ENCODE measurements at places on chromosomes 16 and 17.
A peak's percentile ranks its signal among the peaks of the same experiment; 100 is the strongest.

DNA sequence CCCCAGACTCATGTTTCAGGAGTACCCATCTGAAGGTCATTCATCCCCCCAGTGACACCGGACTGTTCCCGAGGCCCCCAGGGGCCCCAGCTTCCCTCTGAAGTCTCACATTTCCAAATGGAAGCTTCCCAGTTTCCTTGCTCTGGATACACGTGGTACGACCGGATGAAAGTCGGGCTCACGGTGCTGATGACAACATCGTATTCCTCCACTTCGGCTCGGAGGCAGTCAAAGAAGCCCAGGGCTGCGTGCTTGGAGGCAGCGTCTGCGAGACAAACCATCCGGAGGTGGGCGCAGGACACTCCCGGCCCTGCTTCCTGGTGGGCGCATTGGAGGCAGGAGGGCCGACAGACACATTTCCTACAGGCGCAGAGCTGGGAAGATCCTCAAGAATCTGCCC lies 18.7 kb downstream of the DHRS7C start:
- no peak for DNase-seq

- DNase-seq: no peak
These were observed 650.4 kb downstream of the WWOX start for GRCh38 chr16:78749745-78750268.

DNA sequence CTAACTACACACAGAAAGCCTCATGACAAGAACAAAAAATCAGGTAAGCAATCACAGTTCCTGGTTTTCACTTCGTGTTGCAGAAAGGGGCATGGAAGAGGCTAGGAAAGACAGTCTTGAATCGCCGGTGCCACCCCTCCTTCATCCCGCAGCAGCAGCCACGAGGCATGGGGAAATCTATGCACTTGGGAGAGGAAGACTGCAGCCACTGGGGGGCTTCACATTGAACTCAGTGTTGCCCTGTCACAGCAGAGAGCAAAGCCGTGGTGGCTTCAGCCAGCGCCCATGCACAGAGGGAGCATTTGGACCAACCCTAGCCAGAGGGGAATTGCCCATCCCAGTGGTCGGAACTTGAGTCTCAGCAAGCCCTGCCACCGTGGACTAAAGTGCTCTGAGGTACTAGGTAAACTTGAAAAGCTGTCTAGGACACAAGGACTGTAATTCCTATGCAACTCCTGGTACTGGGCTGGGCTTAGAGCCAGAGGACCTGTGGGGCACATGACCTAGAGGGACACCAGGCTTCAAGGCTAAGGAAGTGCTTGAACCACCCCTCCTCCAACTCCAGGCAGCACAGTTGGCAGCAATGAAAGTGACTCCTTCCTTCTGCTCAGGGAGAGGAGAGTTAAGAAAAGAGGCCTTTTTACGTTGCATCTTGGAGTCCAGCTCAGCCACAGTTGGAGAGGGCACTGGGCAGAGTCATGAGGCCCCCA lies 35.2 kb upstream of the ATP2C2 start:
- no peak for DNase-seq

GRCh38 chr17:18035704-18036103 lies 3.3 kb downstream of the ATPAF2 start:
- DNase-seq: no peak

GRCh38 chr16:87930456-87930855 lies 5.9 kb downstream of the CA5A start:
- no peak for DNase-seq

DNA sequence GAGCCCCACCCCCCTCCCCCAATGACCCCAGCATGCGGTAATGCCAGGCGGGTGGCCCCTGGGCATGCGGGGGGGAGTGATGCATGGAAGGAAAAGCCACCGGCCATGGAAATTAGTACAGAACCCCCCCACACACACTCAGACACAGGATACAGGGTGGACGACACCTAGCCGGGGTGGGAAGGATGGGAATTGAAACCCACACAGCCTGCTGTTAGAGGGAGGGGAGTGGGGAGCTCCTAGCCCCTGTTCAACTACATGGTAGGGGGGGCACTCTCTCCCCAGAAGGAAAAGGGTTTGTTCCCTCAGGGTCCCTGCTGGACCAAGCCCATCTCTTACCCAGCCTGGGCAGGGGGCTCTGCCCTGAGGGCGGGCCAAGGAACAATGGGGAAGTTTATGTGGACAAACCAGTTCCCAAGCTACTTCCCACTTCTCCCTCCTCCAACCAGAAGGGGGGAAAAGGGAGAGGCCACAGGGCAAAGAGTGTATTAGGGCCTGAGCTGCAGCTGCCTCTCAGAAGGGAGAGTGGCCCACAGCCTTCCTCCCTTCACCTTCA lies 5.2 kb downstream of the TMUB2 start:
- DNase-seq: peak; percentile 74

- peak; percentile 85 for DNase-seq
These were observed 16.5 kb downstream of the CCDC102A start for GRCh38 chr16:57519796-57520360.

GRCh38 chr16:63581570-63581969 lies 1540.3 kb downstream of the CDH11 start:
- no peak for DNase-seq

DNA sequence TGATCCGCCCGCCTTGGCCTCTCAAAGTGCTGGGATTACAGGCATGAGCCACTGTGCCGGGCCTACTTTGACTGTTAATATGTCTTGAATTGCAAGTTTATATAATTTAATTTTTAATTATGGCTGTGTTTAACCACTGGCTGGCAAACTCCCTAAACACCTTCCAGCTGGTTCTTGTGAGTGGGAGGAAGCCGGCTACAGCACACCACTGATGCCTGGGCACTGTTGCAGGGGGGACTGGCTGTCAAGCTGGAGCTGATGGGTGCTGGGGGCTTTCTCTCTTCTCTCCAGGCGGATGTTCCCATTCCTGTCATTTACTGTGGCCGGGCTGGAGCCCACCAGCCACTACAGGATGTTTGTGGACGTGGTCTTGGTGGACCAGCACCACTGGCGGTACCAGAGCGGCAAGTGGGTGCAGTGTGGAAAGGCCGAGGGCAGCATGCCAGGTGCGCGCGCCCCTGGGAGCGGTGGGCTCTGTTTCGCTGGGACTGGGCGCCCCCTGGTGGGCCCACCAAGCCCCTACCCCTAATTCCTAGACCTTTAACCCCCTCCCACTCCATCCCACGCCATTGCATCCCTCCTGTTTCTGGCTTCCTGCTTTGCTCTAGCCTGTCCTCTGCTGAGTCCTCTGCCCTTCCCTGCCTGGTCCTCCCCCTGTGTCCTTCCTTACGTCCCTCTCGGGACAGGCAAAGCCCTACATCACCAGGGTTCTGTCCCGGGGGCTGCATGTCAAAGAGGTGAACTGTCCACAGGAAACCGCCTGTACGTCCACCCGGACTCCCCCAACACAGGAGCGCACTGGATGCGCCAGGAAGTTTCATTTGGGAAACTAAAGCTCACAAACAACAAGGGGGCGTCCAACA lies 9.5 kb downstream of the TBX21 start:
- DNase-seq: peak; percentile 77

- no peak for DNase-seq
These were observed 26.9 kb upstream of the SLC38A8 start for GRCh38 chr16:84069540-84069939.

- no peak for DNase-seq
These were observed 5.7 kb downstream of the DHRS7B start for GRCh38 chr17:21132428-21132827.

DNA sequence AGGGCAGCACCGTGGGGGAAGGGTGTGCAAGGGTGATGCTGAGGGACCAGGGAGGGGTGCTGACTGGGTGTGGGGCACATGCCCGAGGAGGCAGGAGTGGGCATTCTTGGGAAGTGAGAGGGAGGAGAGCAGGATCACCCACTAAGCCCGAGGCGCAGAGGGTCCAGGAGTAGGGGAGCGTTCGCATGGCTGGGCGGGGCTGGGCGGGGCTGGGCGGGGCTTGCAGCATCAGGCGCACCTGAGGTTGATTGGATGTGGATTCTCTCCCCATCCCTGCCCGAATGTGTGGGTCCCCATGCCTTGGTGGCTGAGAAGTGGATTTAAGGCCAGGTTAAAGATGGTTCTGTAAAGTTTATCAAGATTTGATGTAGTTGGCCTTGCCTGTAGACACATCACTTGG lies 14.2 kb downstream of the BANP start:
- no peak for DNase-seq

DNA sequence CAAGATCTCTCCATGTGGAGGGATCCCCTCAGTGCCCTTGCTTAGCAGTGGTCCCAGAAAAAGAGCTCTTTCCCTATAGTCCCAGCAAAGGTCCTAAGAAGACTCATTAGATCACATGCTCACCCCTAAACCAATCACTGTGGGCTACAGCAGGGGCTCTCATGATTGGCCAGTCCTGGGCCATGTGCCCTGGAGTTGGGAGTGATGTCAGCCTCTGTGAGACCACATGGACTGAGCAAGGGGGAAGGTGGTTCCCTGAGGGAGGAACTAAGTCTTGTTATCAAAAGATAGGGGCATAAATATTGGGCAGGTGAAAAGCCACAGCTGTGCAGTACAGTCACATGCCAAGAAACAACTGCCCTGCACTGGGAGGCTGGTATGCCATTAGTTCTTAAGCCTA lies 51.3 kb downstream of the SCNN1B start:
- DNase-seq: no peak

DNA sequence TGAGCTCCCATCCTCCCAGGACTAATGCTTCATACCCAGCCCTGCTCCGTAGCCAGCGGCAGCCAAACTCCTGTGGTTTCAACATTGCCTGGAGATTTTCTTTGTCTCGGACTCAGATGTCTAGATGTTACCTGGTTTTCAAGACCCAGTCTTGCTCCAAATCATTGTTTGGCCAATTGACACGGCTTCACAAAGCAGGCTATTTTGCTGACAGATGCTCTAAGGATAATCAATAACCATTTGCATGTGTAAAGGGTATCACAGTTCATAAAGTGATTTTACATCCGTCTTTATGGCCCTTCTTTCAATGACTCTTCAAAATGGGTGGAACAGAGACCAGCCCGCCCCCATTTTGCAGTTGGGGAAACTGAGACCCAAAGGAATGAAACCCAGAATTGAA lies 153.4 kb downstream of the SALL1 start:
- no peak for DNase-seq

- DNase-seq: no peak
These were observed 112.6 kb upstream of the IRX5 start for GRCh38 chr16:54817940-54818574.

- DNase-seq: no peak
These were observed 45.2 kb downstream of the ST3GAL2 start for GRCh38 chr16:70393662-70394061.

- peak; percentile 88 for DNase-seq
These were observed 5.4 kb upstream of the SLC5A2 start for GRCh38 chr16:31477220-31478216.

GRCh38 chr17:36921095-36921851 lies 16.0 kb upstream of the LHX1 start:
- no peak for DNase-seq

- DNase-seq: no peak
These were observed 4.0 kb downstream of the WBP2 start for GRCh38 chr17:75850928-75851692.

GRCh38 chr16:2498531-2499253 lies 15.1 kb upstream of the ATP6V0C start:
- no peak for DNase-seq

DNA sequence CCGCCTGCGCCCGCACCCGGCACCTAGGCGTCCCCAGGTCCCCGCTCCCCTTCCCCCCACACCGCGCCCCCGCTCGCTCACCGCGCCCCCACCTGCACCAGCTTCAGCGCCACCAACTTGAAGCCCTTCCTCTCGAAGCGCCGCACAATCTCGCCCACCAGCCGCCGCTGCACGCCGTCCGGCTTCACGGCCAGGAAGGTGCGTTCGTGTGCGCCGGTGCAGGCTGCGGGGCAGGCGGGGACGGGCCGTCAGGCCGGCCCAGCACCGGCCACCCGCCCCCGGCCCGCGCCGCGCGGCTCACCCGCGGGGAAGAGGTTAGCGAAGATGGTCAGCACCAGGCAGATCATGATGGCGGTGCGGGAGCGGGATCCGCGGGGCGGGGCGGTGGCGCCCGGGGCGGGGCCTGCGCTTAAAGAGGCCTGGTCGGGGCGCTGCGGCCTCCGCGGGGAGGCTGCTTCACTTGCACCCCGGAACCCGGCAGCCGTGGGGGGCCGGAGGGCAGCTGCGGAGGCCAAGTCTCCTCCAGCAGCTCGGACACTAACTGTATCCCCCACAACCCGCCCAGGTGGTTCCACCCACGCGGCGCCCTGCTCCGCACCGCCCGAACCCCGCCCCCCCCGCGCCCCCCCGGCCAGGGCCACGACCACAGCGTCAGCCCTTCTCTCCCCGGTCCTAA lies at the start of gene NME3:
Gene NME3 (minus strand): TSS at position 356 of the 676 bp plus-strand sequence. CDS start 9 bp downstream, at position 347.
- DNase-seq: no peak

DNA sequence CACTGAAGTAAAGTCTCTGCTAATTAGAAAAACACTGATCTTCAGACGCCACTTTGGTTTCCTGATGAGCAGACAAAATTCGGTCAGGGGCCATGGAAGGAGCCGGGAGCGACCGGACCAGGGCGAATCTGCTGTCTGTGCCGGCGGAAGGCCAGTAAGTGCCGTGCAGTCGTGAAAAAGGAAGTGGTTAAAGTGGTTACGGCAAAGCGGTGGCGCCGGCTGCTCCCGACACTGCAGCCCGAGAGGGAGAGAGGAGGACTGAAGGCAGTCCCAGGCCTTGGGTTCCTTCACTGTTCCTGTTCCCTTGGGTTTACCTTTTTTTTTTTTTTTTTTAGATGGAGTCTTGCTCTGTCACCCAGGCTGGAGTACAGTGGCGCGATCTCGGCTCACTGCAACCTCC lies 17.3 kb upstream of the HEXD start:
- DNase-seq: no peak

- DNase-seq: no peak
These were observed 34.7 kb downstream of the EPN2 start for GRCh38 chr17:19271780-19272357.

DNA sequence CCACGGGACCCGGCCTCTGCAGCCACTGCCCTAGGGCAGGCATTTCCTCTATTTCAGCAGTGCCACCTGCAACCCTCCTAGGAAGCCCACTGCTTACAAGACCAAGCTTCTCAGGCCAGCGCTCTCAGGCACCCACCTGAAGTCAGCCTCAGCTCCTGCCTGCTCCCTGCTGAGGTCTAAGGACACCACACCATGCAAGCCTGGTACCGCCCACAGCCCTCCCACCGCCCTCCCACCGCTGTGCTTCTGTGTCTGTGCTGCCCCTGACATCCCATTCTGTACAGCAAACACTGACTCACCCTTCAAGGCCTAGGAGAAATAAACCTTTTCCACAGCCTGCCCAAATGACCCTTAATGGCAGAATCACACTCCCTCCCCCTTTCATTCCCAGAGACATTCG lies 6.3 kb downstream of the CLUH start:
- DNase-seq: no peak

- DNase-seq: peak; percentile 86
These were observed 11.8 kb upstream of the SLFN13 start for GRCh38 chr17:35460354-35460851.

GRCh38 chr17:81726004-81726403 lies 13.9 kb downstream of the SLC25A10 start:
- DNase-seq: no peak

DNA sequence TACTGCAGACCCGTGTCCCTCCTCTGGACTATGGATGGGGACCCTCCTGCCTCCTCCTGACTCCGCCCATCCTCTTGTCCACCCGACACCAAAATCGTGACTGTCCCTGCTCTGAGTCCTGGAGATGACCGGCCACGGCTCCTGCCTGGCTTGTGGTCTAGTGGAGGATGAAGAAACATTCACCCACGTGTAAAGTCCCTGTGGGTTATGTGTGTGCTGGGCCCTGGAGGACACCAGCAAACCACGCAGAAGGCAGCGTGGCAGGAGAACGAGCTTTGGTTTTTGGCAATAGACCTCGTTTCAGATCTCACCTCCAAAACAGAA lies 11.9 kb downstream of the SPNS2 start:
- DNase-seq: no peak

Measured in Caco-2 (cell line).